ENCODE measurements at places on chromosomes 2 and 18.

GRCh38 chr2:75528221-75528977, 32.3 kb downstream of the EVA1A start:
- no peak for DNase-seq

DNA sequence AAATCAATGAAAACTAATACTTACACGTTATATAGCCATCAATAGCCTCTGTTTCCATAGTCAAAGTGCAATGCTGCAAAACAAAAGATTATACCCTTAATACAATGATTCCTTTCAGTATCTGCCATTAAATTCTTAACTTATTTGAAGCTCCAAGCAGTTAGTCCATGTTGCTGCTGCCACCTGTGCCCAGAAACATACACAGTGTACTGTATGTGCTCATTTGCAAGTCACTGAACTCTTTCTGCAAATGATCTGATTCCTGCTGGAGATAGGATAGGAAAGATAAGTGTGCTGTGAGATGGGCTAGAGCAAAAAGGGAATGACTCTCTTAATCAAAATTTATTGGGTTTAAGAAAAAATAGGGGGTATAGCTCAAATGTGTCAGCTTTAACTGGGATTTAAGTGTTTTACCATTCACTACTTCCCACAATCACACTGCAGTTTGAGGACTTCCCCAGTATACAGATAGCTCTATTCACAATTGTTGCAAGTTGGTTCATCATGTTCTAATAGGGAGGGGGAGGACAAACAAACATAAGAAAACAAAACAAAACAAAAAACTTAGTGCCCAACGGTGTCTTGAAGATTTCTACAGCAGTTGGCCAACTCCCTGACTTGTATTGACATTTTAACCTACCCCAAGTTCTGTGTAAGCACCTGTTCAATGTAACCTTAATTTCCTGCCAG, 2.7 kb downstream of the IKZF2 start:
- no peak for DNase-seq

GRCh38 chr2:149661844-149662243, 74.3 kb upstream of the MMADHC start:
- no peak for DNase-seq

DNA sequence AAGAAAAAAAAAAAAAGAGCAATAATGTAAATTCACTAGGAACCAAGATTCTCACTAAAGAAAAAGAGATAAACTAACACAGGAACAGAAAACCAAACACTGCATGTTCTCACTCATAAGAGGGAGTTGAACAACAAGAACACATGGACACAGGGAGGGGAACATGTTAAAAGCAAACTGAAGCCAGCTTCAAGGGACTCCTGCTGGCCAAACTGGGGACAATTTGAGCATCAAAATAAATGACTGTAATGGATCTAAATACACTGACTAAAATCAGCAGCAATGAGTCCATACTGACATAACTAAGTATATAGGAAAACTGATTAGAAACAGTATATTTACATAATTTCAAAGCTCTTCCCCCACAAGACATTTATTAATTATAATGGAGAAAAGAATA, 73.0 kb downstream of the FARSB start:
- no peak for DNase-seq

DNA sequence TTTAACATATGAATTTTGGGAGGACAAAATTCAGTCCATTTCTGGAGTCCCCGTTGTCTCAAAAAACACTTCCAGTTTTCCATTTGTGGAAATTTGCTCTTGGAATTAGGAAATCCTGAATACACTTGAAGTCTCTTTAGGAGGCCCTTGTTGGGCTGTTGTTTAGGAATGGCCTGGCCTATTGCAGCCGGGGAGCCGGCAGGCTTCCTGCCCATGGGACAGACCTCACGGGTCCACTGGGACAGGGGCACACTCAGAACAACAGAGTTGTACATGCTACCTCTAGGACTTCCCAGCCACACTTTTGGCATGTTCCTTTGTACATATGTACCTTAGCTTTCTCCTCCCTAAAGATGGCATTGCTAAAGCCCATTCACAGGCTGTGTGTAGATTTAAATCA, 57.3 kb downstream of the ACOXL start:
- no peak for DNase-seq

All from stimulated activated CD8-positive, alpha-beta memory T cell treated with anti-CD3 and anti-CD28 coated beads, Interleukin-2, amount 100 ng/mL, for 48 hours (primary cell).